ENCODE measurements at places on chromosomes 2 and 18.

GRCh38 chr2:129672521-129672920 lies 306.9 kb upstream of the RAB6C start:
- no peaks in the 10 kb centered on the region for H3K4me1 ChIP-seq
- no peaks in the 10 kb centered on the region for H3K27me3 ChIP-seq
- no peak overlapping the region for H3K4me3 ChIP-seq
- no peaks in the 10 kb centered on the region for H3K36me3 ChIP-seq
- no peak overlapping the region for H3K27ac ChIP-seq

- H3K4me1 ChIP-seq, result no peaks in the 10 kb centered on the region
- no peaks in the 10 kb centered on the region for H3K36me3 ChIP-seq
- no peaks in the 10 kb centered on the region for H3K27me3 ChIP-seq
- no peak for DNase-seq
- no peak overlapping the region for H3K4me3 ChIP-seq
Observed at GRCh38 chr2:212117926-212118325, 420.7 kb downstream of the ERBB4 start.

DNA sequence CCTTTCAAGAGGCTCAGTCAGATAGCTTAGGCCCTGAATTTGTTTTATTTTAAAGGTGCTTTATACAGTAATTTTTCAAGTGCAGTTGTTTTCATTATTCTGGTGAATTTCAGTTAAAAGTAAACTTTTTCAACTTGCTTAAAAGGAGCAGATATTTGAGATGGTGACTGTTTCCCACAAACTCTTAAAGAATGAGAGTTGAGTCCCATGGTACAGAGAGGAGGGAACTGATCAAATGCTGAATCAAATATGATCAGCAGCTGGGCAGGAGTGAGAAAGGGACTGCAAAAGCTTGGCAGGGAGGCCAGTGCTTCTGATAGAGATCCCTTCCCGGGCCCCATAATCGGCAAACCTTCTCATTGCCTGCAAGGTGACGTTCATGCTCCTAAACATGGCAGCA lies 91.2 kb downstream of the KCNS3 start:
- H3K27me3 ChIP-seq, result no peaks in the 10 kb centered on the region
- no peak overlapping the region for H3K27ac ChIP-seq
- H3K4me3 ChIP-seq, result no peak overlapping the region
- H3K36me3 ChIP-seq, result no peaks in the 10 kb centered on the region
- no peaks in the 10 kb centered on the region for H3K4me1 ChIP-seq

DNA sequence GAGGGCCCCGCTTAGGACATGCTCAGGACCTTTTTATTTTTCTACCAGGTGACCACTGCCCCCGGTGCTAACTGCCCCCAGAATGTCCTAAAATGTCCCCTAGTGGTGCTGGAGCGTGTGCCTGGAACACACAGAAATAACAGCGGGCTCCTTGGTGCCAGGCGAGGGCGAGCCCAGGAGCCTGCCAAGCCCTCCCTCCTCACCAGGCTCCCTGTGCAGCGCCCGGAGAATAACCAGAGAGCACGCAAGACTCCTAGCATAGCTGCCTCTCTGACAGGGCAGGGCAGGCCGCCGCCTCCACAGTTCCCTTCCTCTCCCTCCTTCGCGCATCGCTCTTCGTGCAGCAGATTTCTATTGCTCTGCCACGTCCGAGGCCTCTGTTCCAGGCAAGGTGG lies 84.3 kb upstream of the ZNF516 start:
- peaks cover 7% of the 10 kb centered on the region for H3K4me1 ChIP-seq
- DNase-seq, result no peak
- no peaks in the 10 kb centered on the region for H3K36me3 ChIP-seq
- H3K27me3 ChIP-seq, result peaks cover 6% of the 10 kb centered on the region

GRCh38 chr2:102278720-102279390 lies 32.5 kb upstream of the IL1RL1 start:
- DNase-seq, result no peak
- no peaks in the 10 kb centered on the region for H3K36me3 ChIP-seq
- no peaks in the 10 kb centered on the region for H3K4me1 ChIP-seq
- H3K4me3 ChIP-seq, result no peak overlapping the region

DNA sequence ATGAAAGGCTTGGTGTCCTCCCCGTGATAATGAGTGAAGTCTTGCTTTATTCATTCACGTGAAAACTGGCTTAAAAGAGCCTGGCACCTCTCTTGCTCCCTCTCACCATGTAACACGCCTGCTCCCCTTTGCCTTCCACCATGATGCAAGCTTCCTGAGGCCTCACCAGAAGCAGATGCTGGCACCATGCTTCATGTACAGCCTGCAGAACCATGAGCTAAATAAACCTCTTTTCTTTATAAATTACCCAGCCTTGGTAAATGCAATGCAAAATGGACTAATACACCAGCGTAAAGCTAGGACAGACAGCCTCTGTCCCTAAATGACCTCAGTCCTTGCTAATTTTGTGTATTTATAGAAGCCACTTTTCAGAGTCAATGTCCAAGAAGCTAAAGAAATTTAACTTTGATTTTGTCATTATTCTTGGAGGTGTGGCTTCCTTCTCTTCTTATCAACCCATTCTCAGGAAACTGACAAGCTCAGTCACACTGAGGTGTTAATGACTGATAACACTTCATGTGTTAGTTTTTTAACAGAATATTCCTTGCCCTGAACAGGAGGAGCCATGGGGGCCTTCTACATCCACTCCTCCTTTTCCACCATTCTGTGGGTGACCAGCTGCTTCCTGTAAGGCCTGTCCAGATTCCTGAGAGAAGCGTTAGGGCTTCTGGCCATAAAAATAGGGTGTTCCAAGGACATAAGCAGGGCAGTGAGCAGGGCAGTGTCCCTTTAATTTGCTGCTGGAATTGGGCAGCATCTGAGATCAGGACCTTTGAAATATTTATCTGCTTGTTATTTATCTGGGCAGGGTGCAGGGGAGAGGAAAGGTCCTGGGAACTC lies 38.0 kb upstream of the EPAS1 start:
- H3K4me3 ChIP-seq, result no peak overlapping the region
- DNase-seq, result no peak
- no peak overlapping the region for H3K27ac ChIP-seq
- H3K36me3 ChIP-seq, result no peaks in the 10 kb centered on the region

DNA sequence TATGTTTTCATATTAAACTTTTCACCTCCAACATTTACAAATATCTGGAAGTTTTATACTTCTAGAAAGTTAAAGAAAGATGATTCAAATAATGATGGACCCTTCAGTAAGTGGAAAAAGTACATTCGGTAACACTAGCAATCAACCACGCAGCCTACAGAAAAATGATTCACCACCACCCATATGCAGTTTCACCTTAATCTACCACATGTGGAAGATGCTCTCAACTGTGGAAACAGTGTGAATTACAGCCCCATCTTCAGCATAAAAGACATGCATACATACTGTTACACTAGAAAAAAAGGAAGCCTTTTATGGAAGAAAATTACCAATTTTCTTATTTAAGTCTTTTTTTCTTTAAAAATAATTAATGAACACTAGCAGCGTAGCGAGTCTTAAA lies 1.1 kb downstream of the SLC38A11 start:
- H3K27me3 ChIP-seq, result peaks cover 30% of the 10 kb centered on the region
- H3K4me1 ChIP-seq, result peaks cover 10% of the 10 kb centered on the region
- DNase-seq, result no peak
- H3K4me3 ChIP-seq, result no peak overlapping the region

GRCh38 chr18:8341481-8342230 lies 267.6 kb upstream of the RAB12 start:
- no peaks in the 10 kb centered on the region for H3K36me3 ChIP-seq
- no peak overlapping the region for H3K4me3 ChIP-seq
- DNase-seq, result no peak
- H3K27ac ChIP-seq, result no peak overlapping the region
- no peaks in the 10 kb centered on the region for H3K27me3 ChIP-seq

- no peaks in the 10 kb centered on the region for H3K36me3 ChIP-seq
- H3K4me1 ChIP-seq, result no peaks in the 10 kb centered on the region
- H3K27me3 ChIP-seq, result no peaks in the 10 kb centered on the region
- H3K27ac ChIP-seq, result no peak overlapping the region
Observed at GRCh38 chr2:14944562-14945346, 312.2 kb downstream of the LRATD1 start.

DNA sequence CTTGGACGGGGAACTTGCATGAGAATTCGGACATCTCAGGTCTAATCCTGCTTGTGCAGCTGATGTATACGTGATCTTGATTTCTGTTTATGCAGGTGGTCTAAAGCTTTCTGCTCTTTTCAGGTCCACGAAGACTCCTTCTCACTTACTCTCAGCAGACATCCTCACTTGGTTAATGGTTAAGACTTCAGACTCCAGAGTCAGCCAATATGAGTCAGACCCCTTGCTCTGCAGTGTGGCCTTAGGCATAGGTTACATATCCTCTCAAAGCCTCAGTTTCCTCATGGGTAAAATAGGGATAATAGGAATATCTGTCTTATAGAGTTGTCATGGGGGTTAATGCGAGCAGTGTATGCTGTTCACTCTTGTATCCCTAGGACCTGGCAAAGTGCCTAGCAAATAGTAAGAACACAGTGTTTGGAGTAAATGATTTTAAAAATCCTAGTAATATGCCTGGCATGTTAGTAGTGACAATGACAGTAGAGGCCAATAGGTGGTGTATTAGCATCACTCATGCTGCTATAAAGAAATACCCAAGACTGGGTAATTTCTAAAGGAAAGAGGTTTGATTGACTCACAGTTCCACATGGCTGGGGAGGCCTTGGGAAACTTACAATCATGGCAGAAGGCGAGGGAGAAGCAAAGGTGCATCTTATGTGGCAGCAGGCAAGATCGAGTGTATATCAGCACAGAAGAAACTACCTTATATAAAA lies 42.3 kb downstream of the XRCC5 start:
- H3K4me1 ChIP-seq, result no peaks in the 10 kb centered on the region
- DNase-seq, result no peak
- no peak overlapping the region for H3K4me3 ChIP-seq
- H3K27ac ChIP-seq, result no peak overlapping the region
- peaks cover 95% of the 10 kb centered on the region for H3K36me3 ChIP-seq

DNA sequence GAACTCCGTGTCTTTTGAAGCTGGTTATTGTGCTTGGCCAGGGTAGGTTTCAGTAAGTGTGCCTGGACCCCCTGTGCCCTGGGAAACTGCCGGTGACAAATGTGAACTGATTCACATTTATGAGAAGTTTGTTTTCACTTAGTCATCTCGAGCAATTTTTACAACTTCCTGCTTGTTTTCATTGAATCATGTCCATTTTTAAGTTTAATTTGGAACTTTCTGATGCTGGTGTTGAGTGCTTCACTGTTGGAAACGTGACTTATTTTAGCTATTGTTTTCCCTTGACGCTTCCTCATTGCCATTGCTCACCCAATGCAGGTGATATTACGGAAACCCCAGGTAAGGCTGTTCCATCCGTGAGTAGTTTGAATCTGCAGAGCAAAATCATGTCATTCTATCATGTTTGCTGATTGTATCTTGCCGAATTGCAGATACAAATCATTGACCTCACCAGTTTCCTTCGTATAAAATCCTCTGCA lies 97.2 kb downstream of the RTN4 start:
- no peak for DNase-seq
- H3K4me1 ChIP-seq, result peaks cover 5% of the 10 kb centered on the region
- no peak overlapping the region for H3K4me3 ChIP-seq
- no peak overlapping the region for H3K27ac ChIP-seq
- H3K36me3 ChIP-seq, result no peaks in the 10 kb centered on the region

- peaks cover 4% of the 10 kb centered on the region for H3K36me3 ChIP-seq
- no peak for DNase-seq
- H3K4me1 ChIP-seq, result peaks cover 55% of the 10 kb centered on the region
- no peak overlapping the region for H3K4me3 ChIP-seq
- H3K27me3 ChIP-seq, result no peaks in the 10 kb centered on the region
Observed at GRCh38 chr2:161165811-161166210, 5.6 kb downstream of the TANK start.

GRCh38 chr2:42800981-42801380 lies 8.6 kb upstream of the HAAO start:
- no peaks in the 10 kb centered on the region for H3K27me3 ChIP-seq
- H3K4me1 ChIP-seq, result peaks cover 9% of the 10 kb centered on the region
- no peak overlapping the region for H3K27ac ChIP-seq
- no peak overlapping the region for H3K4me3 ChIP-seq
- DNase-seq, result no peak
- no peaks in the 10 kb centered on the region for H3K36me3 ChIP-seq

GRCh38 chr2:212953170-212953920 lies 198.1 kb downstream of the IKZF2 start:
- H3K4me3 ChIP-seq, result no peak overlapping the region
- no peaks in the 10 kb centered on the region for H3K27me3 ChIP-seq
- no peaks in the 10 kb centered on the region for H3K36me3 ChIP-seq
- no peak overlapping the region for H3K27ac ChIP-seq
- no peak for DNase-seq

DNA sequence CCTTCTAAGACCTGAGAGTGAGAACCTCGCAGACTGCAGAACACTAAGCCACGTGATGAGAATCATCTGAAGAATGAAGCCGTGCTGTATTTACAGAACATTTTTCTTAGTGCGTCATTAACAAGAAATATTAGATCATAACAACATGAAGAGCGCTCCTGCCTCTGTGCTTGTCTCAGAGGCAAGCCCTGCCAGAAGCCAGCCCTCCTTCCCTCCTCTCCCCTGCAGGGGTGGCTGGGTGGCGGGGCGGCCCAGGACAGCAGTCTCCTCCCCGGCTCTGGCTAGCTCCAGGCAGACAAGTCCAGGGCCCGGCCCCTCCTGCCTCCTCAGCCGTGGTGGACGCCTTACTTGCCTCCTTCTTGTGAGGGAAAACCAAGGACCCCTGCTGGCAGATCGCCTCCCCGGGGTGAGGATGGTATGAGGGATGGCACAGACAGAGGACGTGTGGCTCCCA lies 262.7 kb downstream of the TWIST2 start:
- peaks cover 62% of the 10 kb centered on the region for H3K36me3 ChIP-seq
- peaks cover 22% of the 10 kb centered on the region for H3K4me1 ChIP-seq
- DNase-seq, result no peak

DNA sequence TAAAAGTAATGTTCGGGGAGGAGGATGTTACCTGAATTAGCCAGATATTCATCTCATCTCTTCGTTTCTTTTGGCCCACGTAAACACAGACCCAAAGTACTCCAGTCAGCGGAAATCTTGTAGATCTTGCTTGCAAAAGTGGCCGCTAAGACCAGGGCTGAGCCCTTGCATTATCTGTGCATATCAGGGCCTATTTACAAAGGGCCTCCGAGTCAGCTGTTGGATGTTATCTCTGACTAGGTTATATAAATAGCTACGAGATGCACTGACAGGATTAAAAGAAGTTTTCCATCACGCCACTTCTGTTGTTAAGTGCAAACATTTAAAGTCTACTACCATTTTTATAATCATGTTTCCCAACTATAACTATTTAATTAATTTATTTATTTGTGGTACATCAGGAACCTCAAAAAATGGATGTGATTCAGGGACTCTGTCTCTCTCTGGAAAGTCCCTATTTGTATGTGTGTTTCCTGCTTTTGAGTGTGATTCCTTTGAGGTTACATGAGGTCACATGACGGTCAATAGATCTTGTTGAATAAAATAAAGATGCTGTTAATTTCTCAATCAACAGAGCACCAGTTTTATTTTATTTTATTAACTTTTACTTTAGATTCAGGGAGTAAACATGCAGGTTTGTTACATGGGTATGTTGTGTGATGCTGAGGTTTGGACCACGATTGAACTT lies 46.8 kb upstream of the MBOAT2 start:
- no peak for DNase-seq
- H3K4me3 ChIP-seq, result no peak overlapping the region
- H3K36me3 ChIP-seq, result no peaks in the 10 kb centered on the region
- H3K27ac ChIP-seq, result no peak overlapping the region

Measured in suprapubic skin (tissue), 4 donors.